ENCODE measurements at places on chromosomes 12 and 14. TPM values are rescaled to one million over a fixed set of nuclear protein-coding genes. Genes with fewer than 3 reads are reported as not detected.
A peak's percentile ranks its signal among the peaks of the same experiment; 100 is the strongest.

Gene HELB
- 0.58 TPM for total RNA-seq

Gene RNF212B
- total RNA-seq, result not detected

GRCh38 chr12:53990311-53991076 is 5.5 kb downstream of the HOXC10 start:
- H3K27ac ChIP-seq, result no peak overlapping the region
- no peak for DNase-seq
- H3K27me3 ChIP-seq, result peaks cover 100% of the 10 kb centered on the region
- no peak overlapping the region for H3K4me3 ChIP-seq
- H3K36me3 ChIP-seq, result no peaks in the 10 kb centered on the region

GRCh38 chr12:63978519-63978918 is 134.0 kb downstream of the SRGAP1 start:
- H3K4me3 ChIP-seq, result no peak overlapping the region
- no peaks in the 10 kb centered on the region for H3K36me3 ChIP-seq
- no peaks in the 10 kb centered on the region for H3K27me3 ChIP-seq
- H3K27ac ChIP-seq, result no peak overlapping the region
- H3K4me1 ChIP-seq, result no peaks in the 10 kb centered on the region

DNA sequence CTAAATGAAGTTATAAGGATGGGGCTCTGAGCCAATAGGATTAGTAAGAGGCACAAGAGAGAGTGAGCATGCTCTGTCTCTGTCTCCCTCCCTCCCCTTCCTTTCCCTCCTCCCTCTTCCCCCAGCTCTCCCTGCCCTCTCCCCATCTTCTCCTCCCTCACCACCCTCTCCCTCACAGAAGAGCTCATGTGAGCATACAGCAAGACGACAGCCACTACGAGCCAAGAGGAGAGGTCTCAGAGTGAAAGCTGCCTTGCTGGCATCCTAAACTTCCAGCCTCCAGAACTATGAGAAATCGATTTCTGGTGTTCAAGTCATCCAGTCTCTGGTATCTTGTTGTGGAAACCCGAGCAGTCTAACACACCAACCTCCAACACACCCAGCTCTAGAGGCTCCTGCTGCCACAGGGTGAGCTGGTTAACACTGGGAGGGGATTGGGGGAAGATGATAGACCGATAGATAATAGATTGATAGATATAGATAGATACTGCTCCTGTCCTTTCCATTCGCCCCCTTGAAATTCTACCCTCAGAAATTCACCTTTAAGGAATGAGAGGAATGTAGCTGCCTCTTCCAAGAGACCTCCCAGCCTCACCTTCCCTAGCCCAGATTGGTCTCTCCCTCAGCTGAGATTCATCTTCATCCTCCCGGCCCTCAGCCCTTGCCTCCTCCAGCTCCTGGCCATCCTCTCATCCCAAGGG is 25.8 kb upstream of the ACTN1 start:
- no peak overlapping the region for H3K4me3 ChIP-seq
- no peaks in the 10 kb centered on the region for H3K27me3 ChIP-seq
- H3K4me1 ChIP-seq, result peaks cover 5% of the 10 kb centered on the region
- DNase-seq, result no peak
- peak overlapping the region; percentile 32 for H3K27ac ChIP-seq
- no peaks in the 10 kb centered on the region for H3K36me3 ChIP-seq

DNA sequence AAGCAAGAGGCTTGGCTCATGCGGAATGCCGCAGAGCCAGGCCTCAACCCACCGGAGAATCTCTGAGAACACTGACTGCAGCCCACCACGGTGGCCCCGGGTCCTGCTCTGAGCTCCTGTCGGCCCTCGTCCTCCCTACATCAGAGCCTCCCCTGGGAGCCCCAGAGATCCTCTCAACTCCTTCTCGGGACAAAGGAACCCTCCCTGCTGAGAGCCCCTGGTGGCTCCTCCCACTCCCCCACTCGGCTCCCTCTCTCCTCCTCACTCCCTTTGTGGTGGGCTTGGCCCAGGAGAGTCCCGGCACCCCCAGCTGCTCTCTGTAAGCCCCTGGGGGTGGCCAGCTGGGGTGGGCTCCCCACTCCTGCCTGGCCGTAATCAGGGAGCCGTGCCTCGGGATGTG is 11.1 kb upstream of the INF2 start:
- no peaks in the 10 kb centered on the region for H3K36me3 ChIP-seq
- DNase-seq, result no peak
- H3K4me3 ChIP-seq, result peak overlapping the region; percentile 56
- no peaks in the 10 kb centered on the region for H3K27me3 ChIP-seq
- peak overlapping the region; percentile 93 for H3K27ac ChIP-seq

- H3K36me3 ChIP-seq, result no peaks in the 10 kb centered on the region
- no peak overlapping the region for H3K4me3 ChIP-seq
- H3K4me1 ChIP-seq, result no peaks in the 10 kb centered on the region
- no peak for DNase-seq
- H3K27ac ChIP-seq, result no peak overlapping the region
These were observed 180.3 kb upstream of the RTL1 start for GRCh38 chr14:101083564-101084435.
